ENCODE measurements at places on chromosomes 5 and 9.

DNA sequence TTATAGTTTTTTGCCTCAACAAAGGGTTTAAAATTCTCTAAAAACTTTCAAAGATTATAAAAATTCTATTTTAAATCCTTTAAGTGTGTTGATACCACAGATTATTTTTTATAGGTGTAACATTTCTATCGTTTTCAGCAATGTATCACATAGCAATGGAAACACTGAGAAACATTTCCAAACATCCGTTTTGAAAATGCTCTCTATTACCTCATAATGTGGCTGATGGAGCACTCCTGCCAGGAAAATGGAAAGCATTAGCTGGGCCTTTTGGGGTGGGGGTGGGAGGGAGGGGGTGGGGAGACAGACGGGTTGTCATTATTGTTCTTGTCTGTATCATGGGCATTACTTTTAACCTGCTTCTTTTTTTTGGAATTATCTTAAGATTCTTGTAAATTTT lies 516.5 kb downstream of the ACTL7B start:
- DNase-seq: no peak

DNA sequence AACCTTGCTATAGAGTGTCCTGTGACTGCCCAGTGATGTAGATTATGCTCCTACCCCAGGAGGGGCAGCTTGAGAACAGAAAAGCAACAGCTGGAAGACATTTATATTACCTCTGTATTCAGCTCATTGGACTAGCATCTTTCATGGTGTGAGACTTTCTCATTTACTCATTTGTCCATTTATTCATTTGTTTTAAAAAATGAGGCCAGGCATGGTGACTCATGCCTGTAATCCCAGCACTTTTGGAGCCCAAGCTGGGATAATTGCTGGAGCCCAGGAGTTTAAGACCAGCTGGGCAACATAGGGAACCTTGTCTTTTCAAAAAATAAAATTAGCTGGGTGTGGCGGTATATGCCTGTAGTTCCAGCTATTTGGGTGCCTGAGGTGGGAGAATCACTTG lies 130.0 kb upstream of the LHFPL2 start:
- DNase-seq: no peak

DNA sequence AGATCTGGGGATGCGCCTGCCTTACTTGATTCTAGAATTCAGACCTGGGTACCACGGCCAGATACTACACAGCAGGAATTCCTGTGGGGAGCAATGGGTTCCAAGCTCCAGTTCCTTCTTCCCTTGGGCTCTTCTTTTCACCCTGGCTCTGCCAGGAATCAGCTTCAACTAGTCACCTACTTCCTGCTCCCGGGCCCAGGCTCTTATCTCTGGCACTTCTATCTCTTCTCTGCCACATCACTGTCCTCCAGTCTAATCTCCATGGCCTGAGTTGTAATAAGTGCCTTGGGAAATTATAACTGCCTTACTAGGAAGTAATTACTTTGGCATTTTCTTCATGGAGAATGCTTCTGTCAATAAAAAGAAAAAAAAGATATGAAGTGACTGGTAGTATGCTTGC lies 26.2 kb upstream of the SERINC5 start:
- DNase-seq: no peak

GRCh38 chr9:94302426-94302825 lies 26.0 kb downstream of the NUTM2F start:
- DNase-seq: no peak

DNA sequence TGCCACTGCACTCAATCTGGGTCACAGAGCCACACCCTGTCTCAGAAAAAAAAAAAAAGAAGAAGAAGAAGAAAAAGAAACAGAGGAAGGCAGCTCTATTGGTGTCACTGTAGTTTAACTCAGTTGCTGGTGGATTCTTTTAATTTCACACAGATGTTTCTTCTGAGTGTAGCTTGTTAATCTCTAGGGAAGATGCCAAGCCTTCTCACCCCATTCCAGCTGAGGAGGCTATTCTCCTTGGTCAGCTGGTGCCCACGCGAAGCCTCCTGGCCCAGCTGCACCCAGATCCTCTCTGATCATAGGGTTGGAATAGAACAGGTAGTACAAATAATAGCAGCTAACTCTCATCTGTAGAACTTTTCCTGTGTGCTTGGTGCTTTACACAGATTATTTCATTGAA lies 113.8 kb upstream of the SPRY4 start:
- no peak for DNase-seq

GRCh38 chr9:112623198-112623597 lies 94.7 kb downstream of the INIP start:
- no peak for DNase-seq

DNA sequence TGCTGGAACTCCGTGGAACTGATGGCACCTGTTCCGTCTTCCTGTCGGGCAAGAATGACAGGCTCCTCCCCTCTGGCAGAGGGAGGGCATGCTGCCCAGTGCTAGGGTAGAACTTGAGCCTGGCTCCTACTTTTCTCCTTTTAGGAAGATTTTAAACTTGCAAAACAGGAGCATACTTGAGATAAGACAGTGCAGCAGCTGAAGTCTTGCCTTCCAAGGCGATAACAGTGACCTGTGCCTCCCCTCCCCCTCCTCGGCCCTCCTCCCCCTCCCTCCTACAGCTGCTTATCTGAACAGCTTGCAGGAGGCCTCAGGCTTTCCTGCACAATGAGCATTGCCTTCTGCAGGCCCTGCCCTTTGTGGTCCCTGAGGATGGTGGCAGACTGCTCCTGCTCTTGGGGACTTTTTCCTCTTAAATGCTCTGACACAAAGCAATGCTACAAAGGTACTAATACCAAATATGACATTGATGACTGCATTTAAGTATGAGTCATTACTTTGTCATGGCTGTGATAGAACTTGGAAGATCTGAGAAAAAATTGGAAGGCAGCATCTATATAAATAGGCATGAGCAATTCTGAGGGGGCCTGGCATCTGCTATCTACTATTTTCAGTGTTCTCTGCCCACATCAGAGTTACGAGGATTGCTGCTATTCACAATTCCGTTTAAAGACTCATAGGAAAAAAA lies 2.0 kb downstream of the GADD45G start:
- no peak for DNase-seq

DNA sequence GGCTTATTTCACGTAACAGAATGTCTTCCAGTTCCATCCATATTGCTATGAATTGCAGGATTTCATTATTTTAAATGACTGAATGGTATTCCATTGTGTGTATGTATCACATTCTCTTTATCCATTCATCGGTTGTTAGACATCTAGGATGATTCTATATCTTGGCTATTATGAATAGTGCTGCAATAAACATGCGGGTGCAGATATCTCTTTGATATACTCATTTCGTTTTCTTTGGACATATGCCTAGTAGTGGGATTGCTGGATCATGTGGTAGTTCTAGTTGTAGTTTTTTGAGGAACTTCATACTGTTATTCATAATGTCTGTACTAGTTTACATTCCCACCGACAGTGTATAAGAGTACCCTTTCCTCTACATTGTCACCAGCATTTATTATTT lies 460.5 kb downstream of the MAN2A1 start:
- no peak for DNase-seq

- DNase-seq: peak; percentile 59
These were observed 39.1 kb downstream of the FBN2 start for GRCh38 chr5:128498844-128499455.

DNA sequence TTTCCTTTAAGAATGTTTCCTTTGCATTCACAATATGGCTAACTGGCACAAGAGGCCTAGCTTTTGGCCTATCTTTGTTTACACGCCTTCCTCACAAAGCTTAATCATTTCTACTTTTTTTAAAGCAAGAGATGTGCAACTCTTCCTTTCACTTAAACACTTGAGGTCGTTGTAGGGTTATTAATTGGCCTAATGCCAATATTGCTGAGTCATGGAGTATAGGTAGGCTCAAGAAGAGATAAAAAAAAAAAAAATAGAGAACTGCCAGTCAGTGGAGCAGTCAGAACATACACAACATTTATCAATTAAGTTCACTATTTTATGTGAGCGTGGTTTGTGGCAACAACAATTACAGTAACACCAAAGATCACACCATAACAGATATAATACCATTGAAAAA lies 5.9 kb downstream of the FKBP15 start:
- no peak for DNase-seq

GRCh38 chr9:116953271-116953670 lies 266.2 kb downstream of the TRIM32 start:
- no peak for DNase-seq

DNA sequence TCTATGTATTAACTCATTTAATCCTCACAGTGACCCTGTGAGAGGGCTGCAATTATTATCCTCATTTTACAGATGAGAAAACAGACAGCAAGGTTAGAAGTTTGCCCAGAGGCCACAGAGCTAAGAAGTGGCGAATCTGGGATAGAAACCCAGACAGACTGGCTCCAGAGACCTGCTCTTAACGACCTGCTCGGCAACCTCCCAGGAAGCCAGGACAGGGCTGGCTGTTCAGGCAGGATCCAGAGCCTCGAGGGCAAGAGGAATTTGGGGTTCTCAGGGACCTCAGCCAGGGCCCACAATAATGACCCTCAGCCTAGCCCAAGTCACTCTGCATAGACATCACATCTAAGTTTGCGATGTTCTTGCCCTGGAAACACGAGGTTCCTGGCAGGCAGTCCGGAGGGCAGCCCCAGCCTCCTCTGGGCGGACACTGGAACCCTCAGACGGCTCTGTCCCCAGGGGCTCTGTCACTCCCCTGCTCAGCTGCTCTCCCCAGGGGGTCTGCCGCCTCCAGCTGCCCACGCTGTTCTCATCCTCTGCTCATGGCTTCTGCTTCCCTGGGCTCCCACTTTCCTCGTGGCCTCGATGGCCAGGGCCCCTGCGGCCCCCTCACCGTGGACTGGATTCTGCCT lies 138.5 kb upstream of the ERCC6L2 start:
- DNase-seq: peak; percentile 4

DNA sequence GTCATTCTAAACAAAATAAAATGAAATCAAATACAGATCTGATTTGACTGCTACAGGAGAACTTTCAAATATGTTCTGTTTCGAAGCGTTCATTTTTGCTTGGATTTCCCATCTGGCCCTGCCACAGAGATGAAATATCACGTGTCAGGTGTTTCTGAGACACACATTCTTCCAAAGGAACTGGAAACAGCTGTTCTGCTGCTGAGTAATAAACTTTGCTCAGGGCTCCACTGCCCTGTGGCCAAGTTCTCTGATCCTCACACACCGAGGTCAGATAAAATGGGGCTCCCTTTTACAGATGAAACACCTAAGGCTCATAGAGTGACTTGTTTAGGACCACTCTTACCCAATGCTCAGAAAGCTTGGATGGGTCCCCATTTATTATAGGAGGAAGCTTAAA lies 42.5 kb downstream of the FRMPD1 start:
- no peak for DNase-seq

DNA sequence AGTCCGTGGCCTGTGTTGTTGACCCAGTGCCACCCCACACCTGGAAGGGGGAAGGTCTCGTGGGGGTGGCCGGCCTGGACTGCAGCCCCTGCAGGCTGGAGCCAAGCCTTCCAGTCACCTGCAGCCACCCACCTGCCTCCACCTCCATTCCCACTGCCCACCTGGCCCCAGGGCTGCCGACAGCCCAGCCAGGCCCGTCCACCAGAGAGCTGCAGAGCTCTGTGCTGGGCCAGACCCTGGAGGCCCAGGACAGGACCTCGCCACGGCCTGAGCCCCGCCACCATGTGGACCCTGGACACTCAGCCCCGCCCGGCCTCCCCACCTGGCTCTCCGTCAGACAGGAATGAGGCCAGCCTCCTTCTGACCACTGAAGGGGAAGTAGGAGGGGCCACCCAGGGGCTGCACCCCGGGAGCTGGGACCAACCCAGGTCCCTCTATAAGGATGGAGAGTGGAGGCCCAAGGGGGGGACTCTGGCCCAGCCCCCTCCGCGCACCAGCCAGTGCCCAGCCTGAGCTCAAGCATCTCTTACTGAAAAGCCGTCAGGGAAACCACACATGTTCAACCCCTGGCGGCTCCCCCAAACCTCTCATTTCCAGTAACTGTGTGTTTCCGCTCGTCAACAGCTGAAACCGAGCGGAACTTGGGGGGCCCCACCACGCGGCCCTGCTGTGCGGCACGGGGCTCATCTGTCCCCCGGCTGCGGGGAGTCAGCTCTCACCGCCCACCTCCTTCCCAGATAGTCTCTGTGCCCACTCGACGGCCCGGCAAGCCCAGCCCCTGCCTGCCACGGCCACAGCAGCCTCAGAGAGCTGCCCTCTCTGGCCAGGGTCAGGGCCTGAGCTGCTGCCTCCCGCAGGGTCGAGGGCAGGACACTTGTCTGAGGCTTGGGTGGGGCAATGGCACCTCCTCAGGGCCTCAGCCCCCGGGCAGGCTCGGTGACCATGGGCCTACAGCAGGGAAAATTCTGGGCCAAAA lies 12.8 kb downstream of the NOTCH1 start:
- DNase-seq: no peak

GRCh38 chr5:67089200-67089725 lies 107.3 kb downstream of the CD180 start:
- peak; percentile 91 for DNase-seq

DNA sequence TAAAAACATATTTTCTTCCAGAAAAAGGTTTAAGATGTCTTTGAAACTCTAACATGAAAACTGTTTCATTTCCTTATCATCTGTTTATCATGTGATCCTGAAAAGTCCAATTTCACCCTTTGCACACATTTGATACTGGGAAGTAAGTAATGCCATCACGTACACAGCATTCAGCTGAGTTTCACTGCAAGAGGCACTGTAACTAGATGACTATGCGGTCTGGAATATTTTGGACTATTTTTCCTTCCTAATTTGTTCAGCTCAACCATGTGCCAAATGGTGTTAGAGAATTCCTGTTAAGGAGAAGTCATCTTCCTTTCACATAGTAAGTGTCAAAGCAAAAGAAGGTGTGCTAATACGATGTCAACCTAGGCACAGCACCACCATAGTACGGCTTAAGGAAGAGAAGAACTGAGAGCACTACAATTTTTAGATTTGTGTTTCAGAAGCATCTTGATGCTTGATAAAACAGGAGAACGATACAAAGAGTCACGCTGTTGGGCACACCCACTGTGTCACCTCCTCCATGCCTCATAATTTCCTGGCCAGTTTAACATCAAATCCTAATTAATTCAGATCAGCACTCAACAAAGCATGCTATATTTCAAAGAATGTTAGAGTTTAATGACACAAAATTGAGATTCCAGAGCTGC lies 77.5 kb downstream of the GNAQ start:
- DNase-seq: no peak

DNA sequence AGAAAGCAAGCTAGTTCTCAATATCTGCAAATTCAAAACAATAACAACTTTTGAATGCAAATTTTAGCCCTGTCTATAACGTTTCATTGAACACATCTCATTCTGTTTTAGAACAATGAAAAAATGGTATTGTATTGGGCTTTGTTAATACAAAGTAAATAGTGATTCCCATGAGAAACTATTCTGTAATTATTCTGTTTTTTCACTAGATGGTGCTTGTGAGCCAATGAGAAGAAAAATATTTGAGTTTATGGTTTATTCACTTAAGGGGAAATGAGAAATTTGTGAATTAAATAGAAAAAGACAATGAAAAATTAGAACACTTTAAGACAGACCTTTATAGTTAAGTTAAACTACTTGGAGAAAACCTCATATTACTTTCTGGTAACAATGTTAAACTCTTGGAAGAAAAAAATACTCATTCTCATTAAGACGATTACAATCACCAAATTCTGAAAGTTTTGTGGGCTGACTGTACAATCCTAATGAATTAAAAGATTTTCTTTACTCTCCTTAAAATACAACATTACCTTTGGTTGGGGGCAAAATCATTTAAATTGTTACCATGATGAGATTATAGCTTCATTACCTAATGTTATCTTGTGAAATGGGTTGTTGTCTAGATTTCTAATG lies 127.0 kb downstream of the NNT start:
- DNase-seq: peak; percentile 48

All from eye (tissue), 1 donor.